ENCODE measurements at places on chromosomes 6 and 20. TPM values are rescaled to one million over a fixed set of nuclear protein-coding genes. Genes with fewer than 3 reads are reported as not detected.

The FAXC gene
- 0.51 TPM for total RNA-seq

The B3GAT2 gene
- not detected for total RNA-seq

The TNNC2 gene
- 1.3 TPM for total RNA-seq

The TBPL1 gene
- 15.4 TPM for total RNA-seq

The VGLL2 gene
- not detected for total RNA-seq

The PKIB gene
- total RNA-seq, result 1.3 TPM

The PDYN gene
- total RNA-seq, result not detected

The DNAJC5 gene
- total RNA-seq, result 35.7 TPM

The TPBG gene
- 24.9 TPM for total RNA-seq

The PPIL1 gene
- total RNA-seq, result 12.8 TPM

The COQ3 gene
- total RNA-seq, result 5.3 TPM

The DDX39B gene
- 370 TPM for total RNA-seq

The SEMG1 gene
- not detected for total RNA-seq

The CCDC28A gene
- 20.3 TPM for total RNA-seq

The SIRPD gene
- total RNA-seq, result not detected

The SLC32A1 gene
- total RNA-seq, result not detected

The C4B gene
- total RNA-seq, result 43.9 TPM

The CYP24A1 gene
- total RNA-seq, result not detected

The TASP1 gene
- total RNA-seq, result 6.3 TPM

The KHDRBS2 gene
- total RNA-seq, result not detected

The UBD gene
- total RNA-seq, result not detected

The KCNK16 gene
- total RNA-seq, result not detected

The DSTN gene
- 289 TPM for total RNA-seq

The CALHM5 gene
- total RNA-seq, result 4.4 TPM

The ELOVL2 gene
- total RNA-seq, result 1.0 TPM

The GABRR1 gene
- not detected for total RNA-seq

The C4A gene
- 46.0 TPM for total RNA-seq

Measured in fibroblast of lung (primary cell).